ENCODE measurements at places on chromosomes 2 and 18.

- no peak for DNase-seq
- no peak overlapping the region for H3K4me3 ChIP-seq
- peaks cover 2% of the 10 kb centered on the region for H3K36me3 ChIP-seq
- H3K4me1 ChIP-seq: peaks cover 6% of the 10 kb centered on the region
- no peak overlapping the region for H3K27ac ChIP-seq
- no peaks in the 10 kb centered on the region for H3K27me3 ChIP-seq
Observed at GRCh38 chr2:8502316-8502715, 179.5 kb upstream of the ID2 start.

- peak overlapping the region; percentile 90 for H3K4me3 ChIP-seq
- peaks cover 23% of the 10 kb centered on the region for H3K27me3 ChIP-seq
- H3K27ac ChIP-seq: no peak overlapping the region
- H3K36me3 ChIP-seq: no peaks in the 10 kb centered on the region
- peak; percentile 66 for DNase-seq
- peaks cover 14% of the 10 kb centered on the region for H3K4me1 ChIP-seq
Observed at GRCh38 chr2:73175663-73176204, 26.6 kb upstream of the NOTO start.

DNA sequence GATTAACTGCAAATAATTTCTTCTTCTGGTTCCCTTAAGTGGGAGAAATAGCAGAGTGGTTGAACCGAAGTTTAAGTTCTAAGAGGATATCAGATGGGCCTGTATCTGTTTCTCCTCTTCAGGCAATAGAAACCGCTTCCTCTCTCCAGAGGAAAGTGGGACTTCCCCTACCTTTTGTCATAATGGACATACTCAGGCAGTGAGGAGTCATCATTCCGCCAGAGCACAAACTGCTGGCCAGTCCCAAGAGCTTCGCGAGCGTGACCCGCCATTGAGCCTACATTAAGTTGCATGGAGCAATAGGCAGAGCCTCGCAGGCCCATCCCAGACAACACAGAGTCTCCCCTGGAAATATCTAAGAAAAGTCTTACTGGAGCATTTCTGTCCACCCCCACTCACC, 158.9 kb downstream of the LDLRAD4 start:
- H3K27ac ChIP-seq: peak overlapping the region; percentile 69
- DNase-seq: no peak
- H3K27me3 ChIP-seq: no peaks in the 10 kb centered on the region
- peak overlapping the region; percentile 27 for H3K4me3 ChIP-seq
- peaks cover 11% of the 10 kb centered on the region for H3K36me3 ChIP-seq

DNA sequence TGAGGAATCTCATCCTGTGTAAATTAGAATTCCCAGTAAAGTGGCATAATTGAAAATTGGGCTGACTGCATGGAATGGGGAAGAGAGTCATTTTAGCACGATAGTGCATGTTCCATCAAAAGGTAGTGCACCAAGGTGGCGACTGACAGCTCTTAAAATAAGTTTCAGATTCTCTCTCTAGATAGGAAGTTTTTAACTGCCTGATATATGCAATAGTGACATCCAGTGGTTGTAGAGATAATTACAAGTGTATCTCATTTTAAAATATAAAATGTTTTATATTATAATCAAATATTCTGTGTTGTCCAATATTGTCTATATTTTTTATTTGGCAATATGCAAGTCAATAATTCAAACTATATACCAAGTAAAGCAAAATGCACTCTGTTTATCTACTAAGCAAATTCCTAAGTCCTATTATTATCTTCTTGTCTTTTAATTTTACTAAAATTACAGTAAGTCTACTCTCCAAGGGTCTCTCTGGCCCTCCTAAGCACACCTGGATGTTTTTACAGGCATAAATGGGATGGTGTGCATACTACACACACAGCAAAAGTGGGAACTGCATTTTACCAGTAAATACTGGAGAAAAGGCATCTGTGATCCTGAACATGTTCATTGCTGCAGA, 397.7 kb upstream of the HNRNPA3 start:
- H3K27me3 ChIP-seq: no peaks in the 10 kb centered on the region
- no peaks in the 10 kb centered on the region for H3K36me3 ChIP-seq
- H3K4me3 ChIP-seq: no peak overlapping the region
- no peak overlapping the region for H3K27ac ChIP-seq
- H3K4me1 ChIP-seq: peaks cover 2% of the 10 kb centered on the region

GRCh38 chr18:52950155-52950554, 610.2 kb downstream of the DCC start:
- DNase-seq: no peak
- no peak overlapping the region for H3K4me3 ChIP-seq
- no peak overlapping the region for H3K27ac ChIP-seq

GRCh38 chr2:45836316-45836715, 184.8 kb downstream of the PRKCE start:
- no peaks in the 10 kb centered on the region for H3K27me3 ChIP-seq
- H3K36me3 ChIP-seq: no peaks in the 10 kb centered on the region
- peaks cover 13% of the 10 kb centered on the region for H3K4me1 ChIP-seq
- no peak for DNase-seq
- no peak overlapping the region for H3K27ac ChIP-seq

DNA sequence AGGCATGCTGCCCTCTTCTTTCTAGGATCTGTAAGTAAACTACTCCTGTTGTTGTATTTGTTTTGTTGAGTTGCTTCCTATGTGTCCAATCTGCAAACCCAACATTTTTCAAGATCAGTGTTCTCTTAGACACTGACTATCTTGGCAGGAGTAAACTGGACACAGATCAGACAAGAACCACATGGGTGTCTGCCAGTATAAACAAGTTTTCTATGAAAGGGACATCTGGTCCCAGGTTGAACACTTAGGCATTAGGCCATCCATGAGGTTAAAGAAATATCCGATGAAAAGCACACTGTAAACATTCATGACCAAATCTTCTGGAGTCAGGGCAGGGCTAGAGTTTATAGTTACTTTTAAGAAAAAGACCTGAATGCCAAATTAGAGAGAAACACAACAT, 441.8 kb downstream of the NYAP2 start:
- no peaks in the 10 kb centered on the region for H3K27me3 ChIP-seq
- no peak overlapping the region for H3K27ac ChIP-seq
- H3K4me1 ChIP-seq: no peaks in the 10 kb centered on the region
- H3K4me3 ChIP-seq: no peak overlapping the region

DNA sequence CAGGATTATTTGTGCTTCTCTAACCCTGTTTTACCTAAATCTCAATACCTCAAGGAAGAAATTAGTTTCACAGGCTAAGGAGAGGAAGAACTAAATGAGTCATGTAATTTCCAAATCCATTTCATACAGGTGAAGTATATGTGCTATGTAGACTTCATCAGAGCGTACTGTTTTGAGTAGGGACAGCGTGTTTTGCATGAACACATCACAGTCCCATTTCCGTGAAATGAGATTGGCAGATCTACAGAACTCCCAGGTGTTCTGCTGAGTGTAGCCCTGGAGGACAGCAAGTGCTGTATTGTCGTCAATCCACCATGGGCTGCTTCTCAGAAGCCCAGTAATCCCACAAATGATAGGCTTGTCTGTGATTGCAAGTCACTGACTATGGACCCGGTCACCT, 97.7 kb downstream of the XRCC5 start:
- no peak overlapping the region for H3K27ac ChIP-seq
- no peak for DNase-seq
- peaks cover 65% of the 10 kb centered on the region for H3K36me3 ChIP-seq
- no peaks in the 10 kb centered on the region for H3K4me1 ChIP-seq

DNA sequence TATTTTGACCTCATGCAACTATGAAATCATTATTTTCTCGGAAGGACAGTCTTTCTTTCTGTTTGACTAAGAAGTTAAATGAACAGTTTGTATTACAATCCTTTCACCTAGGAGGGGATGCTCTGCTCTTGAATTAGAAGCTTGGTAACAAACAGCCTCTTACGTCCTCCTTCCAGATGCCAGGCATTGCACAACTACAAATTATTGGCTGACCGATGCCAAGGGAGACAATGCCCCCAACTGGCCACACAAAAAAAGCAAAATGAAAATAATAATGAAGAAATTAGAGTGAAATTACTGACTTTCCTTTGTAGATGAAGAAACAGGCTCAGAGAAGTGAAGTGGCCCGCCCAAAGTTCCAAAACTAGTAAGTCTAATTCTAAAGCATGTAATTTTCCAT, 177.9 kb downstream of the CYRIA start:
- no peaks in the 10 kb centered on the region for H3K36me3 ChIP-seq
- H3K27ac ChIP-seq: no peak overlapping the region
- H3K4me1 ChIP-seq: no peaks in the 10 kb centered on the region
- peaks cover 12% of the 10 kb centered on the region for H3K27me3 ChIP-seq

- H3K27ac ChIP-seq: no peak overlapping the region
- no peak overlapping the region for H3K4me3 ChIP-seq
- no peaks in the 10 kb centered on the region for H3K27me3 ChIP-seq
- no peak for DNase-seq
- no peaks in the 10 kb centered on the region for H3K4me1 ChIP-seq
- no peaks in the 10 kb centered on the region for H3K36me3 ChIP-seq
Observed at GRCh38 chr2:78876316-78876688, 149.2 kb upstream of the REG3G start.

GRCh38 chr18:59274533-59274928, 1.3 kb upstream of the RAX start:
- H3K27me3 ChIP-seq: peaks cover 86% of the 10 kb centered on the region
- peaks cover 12% of the 10 kb centered on the region for H3K4me1 ChIP-seq
- H3K4me3 ChIP-seq: peak overlapping the region; percentile 60
- no peaks in the 10 kb centered on the region for H3K36me3 ChIP-seq
- H3K27ac ChIP-seq: no peak overlapping the region
- no peak for DNase-seq

- no peaks in the 10 kb centered on the region for H3K36me3 ChIP-seq
- H3K4me1 ChIP-seq: peaks cover 30% of the 10 kb centered on the region
- no peak overlapping the region for H3K4me3 ChIP-seq
- no peak for DNase-seq
- no peaks in the 10 kb centered on the region for H3K27me3 ChIP-seq
Observed at GRCh38 chr2:111198701-111199100, 78.0 kb downstream of the BCL2L11 start.

DNA sequence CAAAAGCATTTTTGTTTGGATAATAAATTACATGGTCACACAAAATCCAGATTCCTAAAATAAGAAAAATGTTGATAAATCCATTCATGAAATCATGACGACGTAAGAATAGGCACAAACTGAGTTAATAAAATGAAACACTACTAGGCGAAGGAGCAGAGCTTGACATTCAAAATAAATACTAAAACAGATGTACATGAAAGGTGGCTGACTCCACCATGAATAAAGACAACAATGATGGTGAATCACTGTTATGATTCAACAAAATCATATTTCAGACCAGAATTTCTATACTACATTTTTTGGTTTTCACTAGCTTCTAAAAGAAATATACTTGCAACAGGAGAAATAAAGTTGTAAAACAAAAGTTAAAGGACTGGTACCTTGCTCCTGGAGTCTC, 122.0 kb upstream of the RNU4ATAC start:
- peaks cover 41% of the 10 kb centered on the region for H3K36me3 ChIP-seq
- no peak for DNase-seq
- H3K27ac ChIP-seq: peak overlapping the region; percentile 29
- no peaks in the 10 kb centered on the region for H3K27me3 ChIP-seq
- no peaks in the 10 kb centered on the region for H3K4me1 ChIP-seq

DNA sequence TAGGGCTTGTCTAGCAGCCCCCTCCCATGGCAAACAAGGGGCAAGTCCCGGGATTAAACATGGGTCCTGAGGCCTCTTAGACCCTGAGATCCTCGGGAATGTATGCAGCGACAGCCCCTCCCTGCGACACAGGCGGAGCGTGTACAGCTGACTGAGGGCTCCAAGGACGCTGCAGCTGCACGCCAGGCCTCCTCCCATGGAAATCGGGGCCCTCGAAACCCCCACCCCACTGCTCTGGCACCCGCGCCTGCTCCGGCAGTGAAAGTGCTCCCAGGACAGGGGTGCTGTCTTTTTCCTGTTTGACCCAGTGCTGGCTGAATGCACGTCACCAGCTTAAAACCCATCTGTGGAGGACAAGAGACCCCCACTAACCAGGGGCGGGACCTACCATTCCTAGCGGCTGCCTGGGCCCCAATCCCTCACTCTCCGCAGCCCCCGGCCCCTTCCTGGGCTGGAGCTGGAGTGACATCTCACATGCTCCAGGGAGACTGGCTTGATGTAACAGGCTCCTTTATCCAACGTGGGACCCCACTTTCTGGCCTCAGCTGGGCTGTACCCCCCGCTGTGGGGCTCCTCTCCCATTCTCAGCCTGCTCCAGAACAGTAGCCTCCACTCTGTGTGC, 247.7 kb downstream of the TWIST2 start:
- no peaks in the 10 kb centered on the region for H3K27me3 ChIP-seq
- no peak for DNase-seq
- H3K4me3 ChIP-seq: no peak overlapping the region
- H3K36me3 ChIP-seq: peaks cover 29% of the 10 kb centered on the region

Measured in effector memory CD8-positive, alpha-beta T cell (primary cell).